ENCODE measurements at places on chromosomes 11 and 22. TPM values are rescaled to one million over a fixed set of nuclear protein-coding genes. Genes with fewer than 3 reads are reported as not detected.

GRCh38 chr11:27497284-27497866 lies 9.2 kb downstream of the LIN7C start:
- H3K4me3 ChIP-seq: no peak overlapping the region
- DNase-seq: no peak
- peaks cover 53% of the 10 kb centered on the region for H3K36me3 ChIP-seq
- no peak overlapping the region for H3K27ac ChIP-seq
- no peaks in the 10 kb centered on the region for H3K27me3 ChIP-seq
- H3K4me1 ChIP-seq: peaks cover 41% of the 10 kb centered on the region

GRCh38 chr11:68328374-68329091 lies 16.1 kb downstream of the LRP5 start:
- H3K27ac ChIP-seq: peak overlapping the region; percentile 85
- peak; percentile 62 for DNase-seq
- H3K27me3 ChIP-seq: no peaks in the 10 kb centered on the region
- no peaks in the 10 kb centered on the region for H3K36me3 ChIP-seq
- peak overlapping the region; percentile 19 for H3K4me3 ChIP-seq

DNA sequence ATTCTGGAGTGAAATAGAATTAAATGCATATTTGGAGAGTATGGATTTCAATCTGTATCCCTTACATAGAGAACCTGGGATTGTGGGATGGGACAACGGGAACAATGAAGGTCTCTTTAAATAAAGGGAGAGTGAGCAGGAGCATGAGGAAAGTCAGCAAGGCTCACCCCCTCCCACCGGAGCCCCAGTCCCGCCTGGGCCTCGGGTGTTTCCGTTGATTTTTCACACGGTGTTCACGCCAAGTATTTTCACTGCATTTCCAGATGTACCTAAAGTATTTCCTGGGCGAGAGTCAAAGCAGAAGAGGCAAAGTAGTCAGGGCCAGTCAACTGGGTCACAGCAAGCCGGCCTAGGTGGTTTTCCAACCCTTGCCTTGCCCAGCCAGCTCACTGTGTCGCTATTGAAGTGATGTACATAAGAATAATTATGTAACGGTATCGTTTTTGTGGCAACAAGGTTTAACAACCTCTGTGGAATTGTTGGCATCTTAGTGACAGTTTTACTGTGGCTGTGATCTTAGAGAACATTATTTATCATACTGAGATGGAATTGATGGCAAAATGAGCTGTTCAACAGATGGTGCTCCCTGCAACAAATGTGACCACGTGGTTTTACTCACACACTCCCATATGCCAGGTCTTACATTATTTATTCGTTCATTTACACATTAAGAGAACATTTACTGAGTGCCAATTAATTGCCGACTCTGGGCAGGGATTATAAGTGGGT lies 177.3 kb downstream of the ADAMTS15 start:
- no peaks in the 10 kb centered on the region for H3K27me3 ChIP-seq
- H3K4me3 ChIP-seq: no peak overlapping the region
- no peak overlapping the region for H3K27ac ChIP-seq
- H3K36me3 ChIP-seq: no peaks in the 10 kb centered on the region
- H3K4me1 ChIP-seq: peaks cover 18% of the 10 kb centered on the region

DNA sequence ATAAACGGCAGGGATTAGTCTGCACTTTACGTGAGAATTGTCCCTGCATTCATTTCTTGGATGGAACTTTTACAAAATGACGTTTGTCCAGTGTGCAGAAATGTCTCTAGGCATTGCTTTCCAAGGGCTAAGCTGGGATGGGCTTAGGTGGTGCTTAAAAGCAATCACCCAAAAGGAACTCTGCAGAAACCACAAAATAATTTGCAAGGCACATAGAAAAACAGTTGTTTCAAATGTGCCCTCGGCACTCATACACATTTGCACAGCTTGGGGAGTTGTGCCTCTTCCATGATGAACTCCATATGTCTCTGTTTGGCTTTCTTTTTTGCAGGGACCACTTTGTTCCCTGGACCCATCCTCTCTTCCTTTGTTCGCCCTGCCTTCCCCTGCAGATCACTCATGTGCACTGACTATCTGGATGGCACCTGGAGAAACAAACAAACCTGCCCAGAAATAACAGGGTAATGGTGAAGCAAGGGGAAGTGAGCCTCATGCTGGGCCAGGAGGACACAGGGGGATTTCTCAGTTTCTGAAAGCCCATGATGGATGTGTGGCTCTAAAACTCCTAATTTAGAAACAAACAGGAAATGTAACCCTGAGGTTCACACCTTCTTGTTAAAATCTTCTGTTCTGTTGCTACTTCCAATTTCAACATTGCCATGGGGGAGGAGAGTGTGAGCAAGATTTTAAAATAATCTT lies 150.2 kb downstream of the SNX19 start:
- no peak overlapping the region for H3K27ac ChIP-seq
- DNase-seq: no peak
- peaks cover 7% of the 10 kb centered on the region for H3K4me1 ChIP-seq
- H3K36me3 ChIP-seq: no peaks in the 10 kb centered on the region

DNA sequence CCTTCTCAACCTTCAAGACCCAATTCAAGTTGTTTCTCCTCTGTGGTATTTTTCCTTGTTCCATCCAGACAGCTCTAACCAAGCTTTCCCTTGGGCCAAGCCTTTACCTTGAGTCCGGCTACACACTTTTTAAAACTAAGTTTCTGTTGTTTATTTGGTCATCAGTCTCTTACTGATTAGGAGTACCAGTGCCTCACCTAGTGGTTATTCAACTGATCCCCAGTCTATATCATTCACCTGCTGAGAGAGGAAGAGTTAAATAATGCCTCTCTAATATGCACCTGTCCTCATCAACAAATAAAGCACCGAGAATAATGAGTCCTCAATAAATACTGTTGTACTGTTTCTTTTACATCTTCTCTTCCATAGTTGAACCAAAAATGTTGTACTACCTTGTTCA lies 160.8 kb downstream of the MSANTD4 start:
- no peaks in the 10 kb centered on the region for H3K27me3 ChIP-seq
- DNase-seq: no peak
- no peaks in the 10 kb centered on the region for H3K36me3 ChIP-seq
- H3K4me3 ChIP-seq: no peak overlapping the region

DNA sequence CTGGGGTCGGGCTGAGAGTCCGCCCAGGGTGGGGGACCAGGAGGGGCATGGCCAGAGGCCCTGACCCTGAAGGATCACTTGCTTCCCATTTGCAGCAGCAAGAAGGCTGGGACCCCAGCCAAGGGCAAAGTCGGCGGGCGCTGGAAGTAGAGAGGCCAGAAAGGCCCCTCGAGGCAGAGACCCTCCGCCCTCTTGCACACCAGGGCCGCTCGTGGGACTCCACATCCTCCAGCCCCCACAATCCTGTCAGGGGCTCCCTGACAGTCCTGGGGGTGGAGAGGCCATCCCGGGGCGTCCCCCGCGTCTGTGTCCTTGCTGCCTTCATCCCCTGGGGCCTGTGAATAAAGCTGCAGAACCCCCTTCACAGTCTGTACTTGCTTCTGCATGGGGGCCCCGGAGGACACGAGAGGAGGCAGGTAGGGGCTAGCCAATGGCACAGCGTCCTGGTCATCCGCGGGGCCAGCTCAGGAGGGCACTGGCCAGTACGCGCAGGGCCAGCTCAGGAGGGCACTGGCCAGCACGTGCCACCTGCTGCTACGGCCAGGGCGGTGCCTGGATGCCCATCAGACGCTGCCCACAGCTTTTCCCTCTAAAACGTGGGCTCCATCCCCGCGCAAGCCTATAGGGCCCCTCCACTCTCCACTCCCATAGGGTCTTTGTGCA lies 8.7 kb upstream of the MRPL23 start:
- no peaks in the 10 kb centered on the region for H3K36me3 ChIP-seq
- H3K4me1 ChIP-seq: peaks cover 21% of the 10 kb centered on the region
- no peak overlapping the region for H3K4me3 ChIP-seq

GRCh38 chr11:3139481-3140290 lies 25.4 kb downstream of the OSBPL5 start:
- no peaks in the 10 kb centered on the region for H3K27me3 ChIP-seq
- no peak overlapping the region for H3K27ac ChIP-seq
- peaks cover 53% of the 10 kb centered on the region for H3K4me1 ChIP-seq
- no peaks in the 10 kb centered on the region for H3K36me3 ChIP-seq
- peak; percentile 12 for DNase-seq
- no peak overlapping the region for H3K4me3 ChIP-seq

- no peaks in the 10 kb centered on the region for H3K36me3 ChIP-seq
- no peaks in the 10 kb centered on the region for H3K27me3 ChIP-seq
- H3K27ac ChIP-seq: no peak overlapping the region
- no peak for DNase-seq
- peaks cover 41% of the 10 kb centered on the region for H3K4me1 ChIP-seq
Measured at GRCh38 chr11:122342089-122342744, 226.2 kb upstream of the BLID start.

GRCh38 chr11:128052912-128053641 lies 534.3 kb downstream of the ETS1 start:
- no peak overlapping the region for H3K4me3 ChIP-seq
- H3K27ac ChIP-seq: no peak overlapping the region
- no peaks in the 10 kb centered on the region for H3K4me1 ChIP-seq
- H3K27me3 ChIP-seq: peaks cover under 1% of the 10 kb centered on the region

DNA sequence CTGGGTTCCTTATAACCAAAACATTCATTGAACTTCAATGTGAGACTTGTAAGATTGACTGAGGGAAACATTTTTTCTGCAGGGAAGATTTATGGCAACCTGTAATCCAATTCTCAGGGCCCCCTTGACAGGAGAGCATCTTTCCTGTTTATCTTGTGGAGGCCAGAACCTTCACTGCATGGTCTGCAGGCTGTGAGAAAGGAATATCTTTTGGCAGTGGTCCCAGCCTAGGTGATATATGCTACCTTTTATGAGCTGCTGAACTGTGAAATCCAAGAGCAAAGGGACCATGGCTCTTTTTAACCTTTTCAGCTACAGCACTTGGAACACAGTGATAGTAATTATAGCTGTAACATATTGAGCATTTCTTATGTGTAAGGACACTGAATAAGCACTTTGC lies 590.2 kb upstream of the B3GAT1 start:
- H3K27me3 ChIP-seq: peaks cover 38% of the 10 kb centered on the region
- no peak for DNase-seq
- H3K4me1 ChIP-seq: peaks cover 15% of the 10 kb centered on the region
- H3K4me3 ChIP-seq: no peak overlapping the region
- no peak overlapping the region for H3K27ac ChIP-seq

GRCh38 chr11:126583101-126583500 lies 227.6 kb downstream of the ST3GAL4 start:
- no peaks in the 10 kb centered on the region for H3K36me3 ChIP-seq
- H3K4me3 ChIP-seq: no peak overlapping the region
- DNase-seq: no peak
- H3K27ac ChIP-seq: no peak overlapping the region
- H3K27me3 ChIP-seq: peaks cover 48% of the 10 kb centered on the region

- peak overlapping the region; percentile 99 for H3K27ac ChIP-seq
- peaks cover 7% of the 10 kb centered on the region for H3K36me3 ChIP-seq
- H3K4me1 ChIP-seq: peaks cover 68% of the 10 kb centered on the region
- H3K4me3 ChIP-seq: peak overlapping the region; percentile 96
Measured at GRCh38 chr11:118790357-118791110, 430 bp downstream of the DDX6 start.

GRCh38 chr11:9604134-9604533 lies 30.7 kb downstream of the WEE1 start:
- DNase-seq: no peak
- no peak overlapping the region for H3K27ac ChIP-seq
- no peaks in the 10 kb centered on the region for H3K27me3 ChIP-seq
- H3K36me3 ChIP-seq: no peaks in the 10 kb centered on the region

DNA sequence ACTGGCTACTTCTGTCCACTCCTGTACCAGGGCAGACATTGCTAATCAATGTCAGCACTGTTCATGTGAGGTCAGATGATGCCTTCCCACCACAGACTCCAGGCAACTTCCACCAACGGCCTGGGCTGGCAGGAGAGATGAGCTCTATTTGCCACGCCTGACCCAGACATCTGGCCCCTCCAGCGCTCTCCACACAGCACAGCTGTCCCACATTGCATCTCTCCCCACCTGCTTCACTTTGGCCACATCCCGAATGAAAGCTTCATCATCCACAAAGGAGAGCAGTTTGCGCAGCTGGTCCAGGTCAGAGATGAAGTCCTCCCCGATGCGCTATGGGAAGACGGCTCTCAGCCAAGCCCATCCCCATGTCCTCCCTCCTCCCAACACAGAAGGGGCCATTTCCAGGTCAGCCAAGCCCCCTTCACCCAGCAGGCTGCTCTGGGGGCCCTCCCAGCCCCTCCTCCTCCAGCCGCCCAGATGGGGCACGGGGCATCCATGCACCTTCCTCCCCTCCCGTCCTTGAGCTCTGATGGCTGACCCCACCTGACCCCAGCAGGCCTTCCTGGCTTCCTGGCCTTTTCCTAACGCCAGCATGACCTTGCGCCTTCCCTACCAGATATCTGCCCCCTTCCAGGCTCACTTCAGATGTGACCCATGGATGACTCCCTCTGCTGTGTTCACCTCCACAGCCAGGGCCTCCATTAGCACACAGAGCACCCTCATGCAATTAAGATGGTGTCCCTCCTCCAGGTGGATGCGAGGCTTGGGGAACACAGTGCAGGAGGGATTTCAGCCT lies 7.4 kb downstream of the PYGM start:
- no peaks in the 10 kb centered on the region for H3K27me3 ChIP-seq
- H3K4me3 ChIP-seq: no peak overlapping the region
- H3K4me1 ChIP-seq: peaks cover 6% of the 10 kb centered on the region
- H3K27ac ChIP-seq: no peak overlapping the region

DNA sequence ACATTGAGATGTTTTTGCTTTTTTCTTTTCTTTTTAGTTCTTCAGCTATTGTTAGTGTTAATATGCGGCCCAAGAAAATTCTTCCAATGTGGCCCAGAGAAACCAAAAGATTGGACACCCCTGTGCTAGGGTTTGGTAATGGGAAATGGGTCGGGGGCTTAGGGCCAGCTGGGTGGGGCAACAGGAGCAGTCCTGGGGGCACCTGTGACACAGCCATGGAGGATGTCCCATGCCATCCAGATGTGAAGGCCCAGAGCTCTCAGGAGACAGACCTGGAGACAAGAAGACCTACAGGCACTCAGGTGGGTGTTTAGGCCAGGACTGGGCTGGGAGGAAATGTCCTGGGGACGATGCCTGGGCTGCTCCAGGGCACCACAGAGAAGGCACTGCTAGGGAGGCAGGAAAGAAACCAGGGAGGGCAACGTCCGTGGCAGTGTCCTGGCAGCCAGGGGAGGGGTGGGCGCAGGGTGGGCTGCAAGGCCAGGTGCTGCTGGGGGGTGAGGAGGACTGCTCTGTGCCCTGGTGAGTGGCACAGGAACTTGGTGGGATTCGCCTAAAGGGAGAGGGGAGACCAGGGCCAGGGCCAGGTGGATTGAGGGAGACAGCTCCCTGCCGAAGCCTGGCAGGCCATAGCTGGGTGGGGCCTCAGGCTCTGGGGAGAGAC lies 21.4 kb downstream of the RELT start:
- peaks cover 33% of the 10 kb centered on the region for H3K4me1 ChIP-seq
- DNase-seq: no peak
- H3K4me3 ChIP-seq: no peak overlapping the region
- H3K27ac ChIP-seq: no peak overlapping the region
- no peaks in the 10 kb centered on the region for H3K36me3 ChIP-seq

Gene OR51S1
- not detected for total RNA-seq

Gene LIF
- total RNA-seq: 0.16 TPM
